NCI-H1417 (cell line): ENCODE measurements at places on chromosomes 4 and X.

DNA sequence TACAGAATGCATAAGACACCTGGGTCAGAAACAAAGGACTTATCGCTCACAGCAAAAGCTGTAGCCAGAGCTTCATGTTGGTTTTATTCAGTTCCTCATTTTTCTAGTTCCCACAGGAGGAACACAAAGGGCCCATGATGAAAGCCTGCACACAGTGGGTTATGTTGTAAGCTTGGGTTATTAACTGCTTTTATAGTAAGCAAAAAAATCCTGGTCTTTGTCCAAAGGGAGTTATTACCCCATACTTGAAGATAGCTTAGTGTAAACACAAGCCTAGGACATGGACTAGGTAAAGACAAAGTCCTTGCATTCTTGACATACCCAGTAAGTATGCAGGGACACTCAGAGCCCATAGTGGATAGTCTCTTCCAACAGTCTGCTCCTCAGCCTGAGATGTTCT, 11.7 kb downstream of the BBS12 start:
- DNase-seq = no peak

DNA sequence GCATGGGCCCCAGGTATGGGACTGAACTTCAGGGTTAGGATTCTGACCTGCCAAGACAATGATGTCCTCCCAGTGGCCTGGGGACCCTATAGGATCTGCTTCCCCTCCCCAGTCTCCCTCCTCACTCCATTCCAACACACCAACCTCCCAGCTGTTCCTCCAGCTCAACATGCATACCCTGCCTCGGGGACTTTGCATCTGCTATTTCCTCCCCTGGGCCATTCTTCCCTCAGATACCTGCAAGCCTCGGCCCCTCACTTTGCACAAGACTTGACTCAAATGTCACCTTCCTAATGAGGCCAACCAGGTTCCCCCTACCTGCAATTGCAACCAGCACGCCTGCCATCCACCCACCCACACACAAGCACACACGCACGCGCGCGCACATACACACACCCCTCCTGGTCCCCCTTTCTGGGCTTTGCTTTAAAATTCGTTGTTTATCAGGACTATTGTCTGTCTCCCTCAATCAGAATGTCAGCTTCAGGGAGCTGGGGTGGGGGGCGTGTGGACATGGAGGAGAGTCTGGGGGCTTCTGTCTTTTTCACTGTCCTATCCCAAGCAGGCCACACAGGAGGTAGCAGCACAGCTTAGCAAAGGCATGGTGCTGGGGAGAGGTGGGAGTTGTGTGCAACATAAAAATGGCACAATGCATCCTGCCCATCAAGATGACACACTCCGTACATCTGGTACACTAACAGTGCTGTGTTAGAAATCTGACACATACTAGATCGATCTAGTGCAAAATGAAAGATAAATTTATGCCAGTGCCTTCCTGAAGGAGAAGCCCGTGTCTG, 20.6 kb upstream of the PPP2R2C start:
- no peak for DNase-seq

- no peak for DNase-seq
These were observed 37.1 kb upstream of the SLC7A11 start for GRCh38 chr4:138279286-138279685.

GRCh38 chrX:9362363-9362928, 102.4 kb upstream of the TBL1X start:
- DNase-seq = no peak
